Fibroblast of the aortic adventitia (primary cell): ENCODE measurements at places on chromosomes 1 and 21. TPM values are rescaled to one million over a fixed set of nuclear protein-coding genes. Genes with fewer than 3 reads are reported as not detected.

The AGBL4 gene
- not detected in 2 replicates for total RNA-seq

The STUM gene
- 0.98 TPM in 1 of 2 replicates, not detected in the other for total RNA-seq

The AMY1B gene
- not detected in 2 replicates for total RNA-seq

The ANGEL2 gene
- total RNA-seq: 21.3 and 63.4 TPM in 2 replicates
